ENCODE measurements at places on chromosomes 13 and 19.

DNA sequence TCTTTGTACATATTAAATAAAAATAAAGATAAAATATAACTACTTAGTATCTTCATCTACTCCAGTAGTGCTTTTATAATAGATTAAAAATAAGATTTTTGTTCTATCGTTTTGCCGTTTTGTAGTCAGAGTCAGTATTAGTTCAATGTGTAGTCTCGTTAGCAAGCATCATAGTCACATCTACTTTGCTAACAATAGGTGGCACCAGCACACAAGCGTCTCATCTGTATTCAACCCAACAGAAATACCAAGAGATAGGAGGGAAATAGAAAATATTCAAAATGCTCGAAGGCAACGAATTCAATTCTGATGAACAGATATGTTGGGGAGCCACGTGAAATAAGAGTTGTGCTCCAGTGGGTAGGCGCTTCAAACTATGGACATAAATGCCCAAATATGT is 21.4 kb upstream of the MICU2 start:
- peak; percentile 58 for DNase-seq

- no peak for DNase-seq
These were observed 62.6 kb downstream of the MLLT1 start for GRCh38 chr19:6216996-6217751.

DNA sequence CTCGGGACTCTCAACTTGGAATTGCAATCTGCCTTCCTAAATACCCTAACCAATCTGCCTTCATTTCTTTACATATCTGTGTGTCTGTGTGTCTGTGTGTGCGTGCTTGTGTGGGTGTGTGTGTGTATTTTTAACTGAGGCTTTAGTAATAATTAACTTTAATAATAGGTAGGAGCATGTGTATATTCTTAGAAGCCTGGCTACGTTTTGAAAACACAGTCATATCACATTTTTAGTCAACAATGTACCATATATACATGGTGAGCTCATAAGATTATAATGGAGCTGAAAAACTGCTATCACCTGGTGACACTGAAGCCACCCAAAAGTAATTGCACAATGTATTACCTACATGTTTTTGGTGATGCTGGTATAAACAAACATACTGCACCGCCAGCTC is 65.4 kb upstream of the ATXN8OS start:
- DNase-seq, result no peak

DNA sequence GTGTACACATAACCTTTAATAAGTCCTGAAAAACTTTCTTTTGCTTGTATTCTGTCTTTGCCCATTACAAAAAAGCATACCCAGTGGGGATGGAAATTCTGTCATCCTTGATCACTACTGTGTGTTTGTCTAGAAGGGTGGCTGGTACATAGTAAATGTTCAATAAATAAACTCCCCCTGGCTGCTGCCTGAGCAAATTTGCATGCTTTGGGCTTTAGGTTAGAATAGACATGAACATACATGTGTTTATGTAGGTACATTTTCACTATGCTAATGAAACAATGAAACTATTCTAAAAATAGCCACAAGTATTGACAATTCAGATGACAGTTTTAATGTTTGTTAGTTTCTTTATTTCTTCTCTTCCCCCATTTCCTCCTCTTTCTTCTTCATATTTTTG is 36.1 kb downstream of the TNFSF13B start:
- no peak for DNase-seq

GRCh38 chr19:7904074-7905020 is 670 bp downstream of the MAP2K7 start:
- DNase-seq, result no peak

Data from NCI-H1694 treated with DMSO at 0.1 percent for 48 hours (cell line).